ENCODE measurements at places on chromosomes 2 and 18.

- DNase-seq, result no peak
These were observed 122.9 kb upstream of the ST6GAL2 start for GRCh38 chr2:107008843-107009242.

DNA sequence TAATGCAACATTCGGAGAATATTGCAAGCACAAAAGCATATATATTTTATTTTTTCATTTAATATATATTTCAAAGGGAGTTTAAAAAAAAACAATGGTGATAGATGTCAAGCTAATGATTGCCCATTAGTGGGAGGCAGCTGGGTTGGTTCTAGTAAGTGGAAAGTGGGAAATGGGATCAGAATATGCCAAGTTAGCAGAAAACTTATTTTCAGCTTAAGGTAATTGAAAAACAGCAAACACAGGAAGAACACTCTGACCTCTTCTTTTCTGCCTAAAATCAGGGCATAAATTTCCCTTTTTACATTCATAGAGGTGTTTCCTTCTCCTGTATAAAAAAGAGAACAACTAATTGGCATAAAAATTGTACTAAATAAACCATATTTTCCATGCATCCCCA, 535.3 kb upstream of the SYT4 start:
- no peak for DNase-seq

DNA sequence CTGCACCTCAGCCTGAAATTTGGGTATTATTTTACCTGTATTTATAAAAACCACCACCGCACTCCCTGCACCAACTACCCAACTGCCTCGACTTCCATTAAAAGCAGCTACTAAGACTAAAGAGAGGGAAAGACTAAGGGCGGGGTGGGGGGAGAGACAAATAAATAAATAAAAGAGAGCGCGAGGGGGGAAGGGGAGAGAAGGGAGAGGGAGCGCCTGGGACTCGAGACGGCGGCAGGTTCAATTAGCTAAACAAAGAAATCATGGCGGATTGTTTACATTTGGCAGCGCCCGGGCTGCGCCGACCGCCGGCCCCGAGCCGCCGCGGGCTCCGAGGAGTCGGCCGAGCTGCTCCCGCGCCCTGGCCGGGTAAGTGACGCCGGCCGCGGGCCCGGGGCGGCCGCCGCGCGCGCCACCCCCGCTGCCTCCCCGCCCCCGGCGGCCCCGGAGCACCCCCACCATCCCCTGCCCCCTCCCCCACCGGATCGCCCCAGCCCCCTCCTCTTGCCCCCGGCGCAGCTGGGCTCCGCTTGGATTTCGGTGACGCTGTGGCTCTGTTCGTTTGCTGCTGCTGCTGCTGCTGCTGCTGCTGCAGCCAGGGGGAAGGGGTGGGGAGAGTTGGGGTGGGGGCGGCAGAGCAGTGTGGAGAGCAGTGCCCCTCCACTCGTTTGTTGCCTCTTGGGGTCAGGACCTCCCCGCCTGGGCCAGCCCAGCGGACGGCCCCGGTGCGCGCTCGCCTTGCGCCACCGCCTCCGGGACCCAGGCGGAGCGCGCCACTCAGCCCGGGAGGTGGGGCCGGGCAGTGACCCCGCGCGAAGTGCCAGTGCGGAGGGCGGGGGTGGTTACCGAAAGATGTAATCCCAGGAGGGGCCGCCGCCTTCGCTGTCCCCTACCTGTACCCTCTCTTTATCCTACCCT, 187.2 kb upstream of the FANCL start:
- DNase-seq, result peak; percentile 65

DNA sequence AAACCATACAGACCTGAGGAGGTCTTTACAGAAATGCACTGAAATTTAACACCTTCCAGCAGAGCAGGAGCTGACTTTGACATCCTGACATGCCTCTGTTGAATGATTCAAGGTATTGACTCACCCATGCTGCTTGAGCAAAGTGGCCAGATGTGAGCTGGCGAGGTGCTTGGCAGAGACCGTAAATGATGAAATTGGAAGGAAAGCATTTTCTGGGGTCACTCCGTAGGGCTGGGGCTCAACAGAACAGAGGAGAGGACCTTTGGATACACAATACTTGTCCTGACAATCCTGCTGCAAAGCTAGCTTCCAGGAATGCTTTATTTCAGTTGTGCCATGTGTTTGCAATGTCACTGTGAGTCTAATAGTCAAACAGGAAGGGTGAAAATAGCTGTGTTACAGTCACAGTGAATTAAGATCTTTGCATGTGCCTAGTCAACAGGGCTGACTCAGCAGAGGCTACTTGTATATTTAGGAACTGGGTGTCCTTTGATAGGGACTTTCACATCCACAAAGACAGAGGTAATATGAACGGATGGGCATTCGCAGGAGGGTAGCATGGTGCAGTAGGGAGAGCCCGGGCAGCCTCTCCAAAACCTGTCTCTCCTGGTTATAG, 31.6 kb upstream of the NCK2 start:
- no peak for DNase-seq

DNA sequence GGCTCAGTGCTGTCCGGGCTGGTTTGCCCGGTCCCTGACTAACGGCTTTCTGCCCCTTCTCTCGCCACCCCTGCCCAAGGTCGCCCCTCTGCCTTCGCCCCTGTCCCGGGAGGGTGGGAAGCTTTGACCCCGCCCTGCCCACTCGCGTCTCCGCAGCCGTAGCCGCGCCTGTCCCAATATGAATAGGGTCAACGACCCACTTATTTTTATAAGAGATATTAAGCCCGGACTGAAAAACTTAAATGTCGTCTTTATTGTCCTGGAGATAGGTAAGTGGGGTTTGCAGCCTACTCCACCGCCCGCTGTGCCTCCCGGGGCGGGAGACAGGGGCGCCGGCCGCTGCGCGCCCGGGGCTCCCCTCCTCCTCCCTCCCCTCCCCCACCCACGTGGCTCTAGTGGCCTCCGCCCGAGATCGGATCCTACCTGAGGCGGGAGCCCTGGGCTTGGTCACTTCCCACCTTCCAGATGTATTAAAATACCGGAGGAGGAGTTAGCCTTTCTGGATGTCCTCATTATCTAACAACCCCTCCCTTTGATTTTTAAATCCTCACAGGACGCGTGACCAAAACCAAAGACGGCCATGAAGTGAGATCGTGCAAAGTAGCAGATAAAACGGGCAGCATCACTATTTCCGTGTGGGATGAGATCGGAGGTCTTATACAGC, 633 bp downstream of the NABP1 start:
- DNase-seq, result no peak

- peak; percentile 51 for DNase-seq
These were observed 64.0 kb upstream of the STK39 start for GRCh38 chr2:168311261-168311910.

DNA sequence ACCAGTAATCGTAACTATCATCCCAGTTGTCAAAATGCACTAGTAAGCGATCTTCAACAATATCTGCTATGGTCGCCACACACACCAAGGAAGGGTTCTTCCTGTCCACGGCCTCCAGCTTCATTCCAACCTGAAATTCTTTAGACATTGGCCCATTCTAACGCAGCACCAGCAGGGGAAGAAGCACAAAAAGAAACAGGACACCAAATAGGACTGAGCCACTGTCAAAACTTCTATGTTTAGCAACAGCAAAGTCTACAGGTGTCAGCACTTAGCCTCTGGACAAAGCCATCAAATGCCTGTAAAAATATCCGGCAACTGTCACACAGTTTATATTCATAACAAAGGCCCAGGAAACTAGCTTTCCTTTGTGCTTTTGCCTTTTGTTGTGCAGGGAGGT, 175.0 kb downstream of the L3MBTL4 start:
- DNase-seq, result no peak

GRCh38 chr2:26566081-26566375, 75.1 kb downstream of the CIB4 start:
- no peak for DNase-seq

DNA sequence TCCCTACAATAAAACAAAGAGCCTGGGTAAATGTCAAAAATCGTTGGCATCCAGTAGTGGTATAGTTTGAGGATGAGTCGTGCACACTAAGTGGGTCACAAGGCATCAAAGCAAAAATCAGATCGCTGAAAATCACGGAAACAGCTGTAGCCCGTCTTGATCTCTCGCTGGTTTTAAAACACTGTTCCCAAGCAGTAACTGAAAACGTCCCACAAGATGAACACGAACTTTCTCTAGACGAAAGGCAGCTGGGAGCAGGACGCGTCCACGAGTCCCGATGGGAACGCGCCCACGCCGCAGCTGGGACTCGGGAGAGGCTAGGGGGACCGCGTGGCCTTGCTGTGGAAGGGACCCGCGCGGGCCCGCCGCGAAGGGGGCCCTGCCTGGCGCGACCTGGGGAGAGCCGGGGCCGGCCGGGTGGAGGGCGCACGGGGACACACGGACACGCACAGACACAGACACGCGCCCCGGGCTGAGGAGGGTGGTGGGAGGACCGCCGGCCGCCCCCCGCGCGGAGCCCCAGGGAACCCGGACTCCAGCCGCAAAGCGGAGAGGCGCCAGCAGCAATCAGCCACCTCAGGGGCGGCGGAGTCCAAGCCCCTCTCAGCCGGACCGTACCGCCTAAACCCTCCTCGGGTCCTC, 651 bp downstream of the STK17B start:
- DNase-seq, result peak; percentile 50

DNA sequence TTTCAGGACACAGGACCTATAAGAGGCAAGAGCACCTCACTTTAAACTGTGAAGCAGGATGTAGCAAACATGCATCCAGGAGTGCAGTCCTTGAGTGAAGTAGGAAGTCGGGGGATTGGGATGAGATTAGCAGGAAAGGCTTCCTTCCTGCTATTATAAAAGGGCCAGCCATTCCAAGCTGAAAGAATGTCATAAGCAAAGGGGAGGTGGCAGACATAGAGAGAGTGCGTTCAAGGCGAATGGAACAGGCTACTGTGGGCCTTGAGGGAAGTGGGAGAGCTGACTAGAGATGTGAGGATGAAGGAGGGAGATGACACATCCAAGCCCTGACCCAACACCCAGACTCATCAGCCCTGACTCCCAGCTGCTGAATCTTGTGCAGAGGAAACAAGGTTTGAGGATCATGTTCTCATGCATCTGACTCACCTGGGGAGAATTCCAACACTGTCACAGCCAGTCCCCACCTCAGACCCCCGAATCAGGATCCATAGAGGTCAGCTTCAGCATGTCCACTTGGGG, 63.9 kb downstream of the GYPC start:
- DNase-seq, result no peak

DNA sequence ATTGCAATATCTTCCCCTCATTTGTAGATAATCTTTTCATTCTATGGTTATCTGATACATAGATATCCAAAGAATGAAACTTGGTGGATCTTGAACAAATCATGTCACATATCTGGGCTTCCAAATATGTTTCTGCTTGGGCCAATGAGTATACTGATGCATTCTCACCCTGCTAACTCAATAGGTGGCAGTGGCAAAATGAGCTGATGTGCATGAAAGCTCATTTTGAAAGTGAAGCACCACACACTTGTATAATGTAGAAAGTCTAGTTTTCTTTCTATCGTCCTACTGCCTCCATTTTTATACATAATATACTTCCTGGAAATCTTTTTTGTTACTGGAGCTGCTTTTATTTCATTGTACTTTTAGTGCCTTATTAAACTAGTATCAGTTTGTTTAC, 208.2 kb downstream of the PRKCE start:
- DNase-seq, result no peak

Data from NCI-H1105 treated with DMSO at 0.1 percent for 48 hours (cell line).